ENCODE measurements at places on chromosomes 11 and 22.

DNA sequence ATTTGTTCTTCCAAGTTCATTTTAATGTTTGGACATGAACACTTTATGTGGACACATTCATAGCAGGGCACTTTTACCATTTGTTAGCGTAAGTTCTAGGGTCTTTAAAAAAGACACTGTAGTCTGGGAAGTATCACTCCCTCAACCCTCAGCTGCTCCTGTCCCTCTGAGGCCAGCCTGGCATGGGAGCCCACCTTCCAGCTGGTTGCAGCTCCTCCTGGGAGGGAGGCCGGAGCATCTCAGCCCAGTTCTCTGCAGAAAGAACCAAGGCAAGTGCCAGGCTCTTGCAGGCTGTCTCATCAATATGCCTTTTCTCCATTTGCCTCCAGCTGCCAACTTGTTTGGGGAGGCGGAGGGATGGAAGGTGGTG is 150.6 kb downstream of the OPCML start:
- DNase-seq: no peak

DNA sequence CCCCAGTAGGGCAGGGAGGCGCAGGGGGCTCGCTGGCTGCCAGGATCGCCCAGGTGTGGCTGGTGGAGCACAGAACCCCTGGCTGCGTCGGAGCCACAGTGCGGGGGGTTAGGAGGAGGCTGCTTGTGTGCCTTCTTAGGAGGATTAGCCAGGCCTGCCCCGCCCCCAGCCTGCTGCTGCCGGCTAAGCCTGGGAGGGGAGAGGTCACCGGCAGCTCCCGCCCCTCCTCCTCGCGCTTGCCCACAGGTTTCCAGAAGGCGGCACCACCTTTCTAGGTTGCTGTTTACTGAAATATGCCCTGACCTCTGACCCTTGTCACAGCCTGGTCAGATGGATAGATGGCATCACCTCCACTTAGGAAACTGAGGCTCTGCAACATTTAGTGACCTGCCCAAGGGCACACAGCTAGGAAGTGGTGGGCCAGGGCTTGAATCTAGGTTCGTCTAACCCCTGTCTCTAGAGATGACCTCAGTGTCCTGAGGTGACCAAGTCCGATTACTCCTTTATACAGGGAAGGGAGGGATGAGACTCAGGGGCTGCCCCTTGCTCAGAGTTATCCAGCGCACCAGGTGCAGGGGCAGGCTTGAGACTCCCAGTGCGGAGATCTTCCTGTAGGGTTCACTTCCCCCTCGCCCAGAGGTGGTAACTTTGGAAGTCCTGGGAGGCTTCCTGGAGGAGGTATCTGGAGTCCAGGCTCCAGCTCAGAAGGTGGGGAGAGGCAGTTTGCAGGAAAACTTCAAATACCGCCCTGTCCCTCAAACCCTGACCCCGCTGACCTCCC is 44.0 kb downstream of the MYO7A start:
- no peak for DNase-seq

- no peak for DNase-seq
Measured at GRCh38 chr22:32903507-32903906, 102.0 kb downstream of the TIMP3 start.

DNA sequence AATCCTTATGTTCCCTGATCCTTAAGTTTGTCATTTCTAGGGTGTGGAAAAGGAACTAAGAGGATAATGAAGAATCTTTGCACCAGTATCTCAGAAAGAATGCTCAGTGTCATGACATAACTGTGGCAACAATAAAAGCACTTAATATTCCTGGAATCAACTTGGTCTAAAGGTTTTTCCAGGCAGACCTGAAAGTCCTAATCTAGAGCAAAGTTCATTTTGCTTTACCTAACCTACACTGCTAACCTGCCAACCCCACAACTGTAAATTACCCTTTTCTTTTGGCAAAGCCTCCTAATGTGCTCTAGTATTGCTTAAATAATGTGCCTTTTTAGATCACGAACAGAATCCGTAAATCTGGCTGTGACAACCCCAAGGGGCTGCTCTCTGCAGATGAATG is 82.5 kb downstream of the AMBRA1 start:
- DNase-seq: no peak

- DNase-seq: no peak
Measured at GRCh38 chr22:24947881-24948280, 1.4 kb upstream of the LHFPL7 start.

- DNase-seq: no peak
Measured at GRCh38 chr11:29320196-29320595, 696.6 kb downstream of the KCNA4 start.

DNA sequence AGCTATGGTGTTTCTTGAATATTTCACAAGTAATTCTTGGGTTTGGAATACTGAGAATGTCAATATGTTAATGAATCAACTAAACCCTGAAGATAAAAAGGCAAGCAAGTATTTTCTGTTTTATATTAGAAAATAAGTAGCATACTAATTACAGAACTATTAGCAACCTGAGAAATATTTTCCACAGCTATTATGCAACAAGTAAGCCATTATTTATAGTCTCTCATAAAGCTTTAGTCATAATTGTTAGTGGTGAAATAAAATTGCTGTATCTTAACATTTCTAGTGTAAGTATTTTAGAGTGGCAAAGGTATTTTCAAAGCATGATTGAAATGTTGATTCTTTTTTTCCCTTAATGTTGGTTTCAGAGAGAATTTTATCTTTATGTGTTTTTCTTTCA is 53.3 kb downstream of the FAR1 start:
- DNase-seq: no peak

DNA sequence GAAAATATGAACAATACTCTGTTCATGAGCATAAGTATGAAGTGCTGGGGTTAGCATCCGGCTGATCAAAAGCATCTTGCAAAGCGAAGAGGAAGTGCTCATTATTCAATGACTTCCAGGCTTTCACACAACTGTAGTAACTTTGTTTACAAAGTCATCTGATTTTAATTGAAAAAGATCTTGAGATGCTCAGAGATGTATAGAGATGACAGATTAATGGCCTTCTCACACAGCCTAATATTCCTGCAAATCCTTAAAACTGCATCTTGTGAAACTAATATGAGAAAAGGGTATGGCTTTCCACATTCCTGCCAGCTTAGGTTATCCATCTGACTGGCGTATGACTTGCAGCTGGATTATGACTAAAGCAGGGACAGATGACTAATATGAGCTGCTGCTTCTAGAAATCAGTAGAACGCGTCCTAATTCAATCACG is 125.4 kb downstream of the CASP12 start:
- no peak for DNase-seq

- no peak for DNase-seq
Measured at GRCh38 chr11:130394615-130395014, 33.8 kb downstream of the ADAMTS8 start.

- DNase-seq: no peak
Measured at GRCh38 chr11:133753150-133753549, 92.2 kb downstream of the SPATA19 start.

DNA sequence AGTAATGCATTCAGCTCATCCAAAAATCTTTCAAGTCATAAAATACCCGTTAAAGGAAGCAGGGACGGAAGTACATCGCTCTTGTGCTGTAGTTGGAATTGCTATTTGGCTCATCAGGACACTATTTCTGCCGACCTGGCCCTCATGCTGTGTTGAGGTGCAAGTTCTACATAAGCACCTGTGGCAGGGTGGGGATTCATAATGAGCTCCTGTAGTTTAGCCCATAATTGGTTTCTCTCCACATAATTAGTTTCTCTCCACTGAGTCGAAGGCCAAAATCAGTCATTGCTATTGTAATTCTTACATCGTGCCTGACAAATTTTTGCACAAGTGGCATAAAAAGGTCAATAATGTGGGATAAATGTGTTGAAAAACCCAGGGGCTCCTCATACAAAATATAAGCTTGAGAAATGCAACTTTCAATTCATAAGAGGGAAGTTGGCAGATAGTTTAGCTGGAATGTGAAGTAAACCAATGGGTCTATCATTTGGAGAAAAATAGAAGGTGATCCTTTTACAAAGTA is 14.9 kb upstream of the ISX start:
- no peak for DNase-seq

GRCh38 chr11:33618956-33619355 is 81.7 kb downstream of the C11orf91 start:
- no peak for DNase-seq

GRCh38 chr11:33271059-33271458 is 13.9 kb downstream of the HIPK3 start:
- no peak for DNase-seq

GRCh38 chr11:133904818-133905515 is 51.8 kb downstream of the IGSF9B start:
- no peak for DNase-seq

DNA sequence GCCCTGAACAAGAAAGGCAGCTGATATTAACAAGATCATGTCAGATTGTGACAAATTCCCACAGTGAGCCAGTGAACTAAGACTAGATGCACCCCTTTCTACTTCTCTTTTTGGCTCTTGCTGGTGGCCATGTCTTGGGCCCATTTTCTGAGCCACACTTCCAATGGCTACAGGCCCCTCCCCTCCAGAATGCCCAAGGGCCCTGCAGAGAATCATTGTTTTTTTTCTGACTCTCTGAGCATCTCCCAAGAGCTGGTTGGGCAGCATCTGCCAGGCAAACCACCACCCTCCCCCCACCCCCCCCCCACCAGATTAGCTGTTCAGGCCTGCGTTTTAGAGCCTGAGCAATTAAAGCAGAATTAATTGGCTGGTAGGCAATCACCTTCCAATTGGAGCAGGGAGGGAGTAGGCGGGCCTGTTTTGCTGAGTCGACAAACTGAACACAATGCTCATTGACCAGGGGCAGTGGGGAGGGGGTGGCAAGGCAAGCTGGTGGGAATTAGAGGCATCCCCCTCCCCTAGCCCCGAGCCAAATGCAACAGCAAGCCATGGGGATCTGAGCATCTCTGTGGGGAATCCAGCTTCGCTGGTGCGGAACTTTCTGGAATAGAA is 541.4 kb downstream of the MN1 start:
- DNase-seq: no peak

DNA sequence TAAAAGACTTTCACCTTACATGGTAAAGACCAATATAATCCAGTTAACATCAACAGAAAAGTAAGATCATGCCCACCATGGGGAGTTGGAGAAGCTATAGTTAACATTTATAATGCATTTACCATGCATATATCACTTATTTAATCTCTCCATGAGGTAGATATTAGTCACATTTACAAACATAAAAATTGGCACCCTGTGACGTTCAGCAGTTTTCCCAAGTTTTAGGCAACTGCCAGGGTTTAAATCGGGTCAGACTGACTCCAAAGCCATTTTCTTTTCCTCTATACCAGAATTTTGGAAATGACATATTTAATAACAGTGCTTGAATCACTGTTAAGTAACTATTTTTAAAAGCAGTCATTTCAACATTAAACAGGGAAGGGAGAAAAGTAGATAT is 266.3 kb downstream of the DDX10 start:
- DNase-seq: no peak

GRCh38 chr22:46104881-46105493 is 45.3 kb upstream of the PPARA start:
- DNase-seq: no peak

- no peak for DNase-seq
Measured at GRCh38 chr22:39496131-39496838, 5.8 kb upstream of the MIEF1 start.

DNA sequence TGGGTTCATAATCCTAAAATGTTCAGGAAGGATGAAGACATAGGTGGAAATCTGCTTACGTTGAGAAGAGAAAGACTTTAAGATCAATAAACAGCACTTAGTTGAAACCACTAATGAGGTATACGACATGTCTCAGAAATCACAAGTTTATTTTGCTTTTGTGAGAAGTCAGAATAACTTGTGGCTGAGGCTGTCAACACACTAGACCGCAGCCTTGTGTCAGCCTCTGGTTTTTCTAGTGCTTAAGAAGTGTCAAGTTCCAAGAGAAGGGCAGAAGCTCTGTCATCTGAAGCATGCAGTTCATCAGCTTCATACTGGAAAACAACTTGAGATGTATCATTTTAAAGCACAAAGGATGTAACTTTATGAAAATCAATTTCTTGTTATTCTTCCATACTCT is 420.9 kb downstream of the METTL15 start:
- no peak for DNase-seq

GRCh38 chr11:117068303-117068860 is 29.8 kb downstream of the SIK3 start:
- no peak for DNase-seq

GRCh38 chr11:134819041-134819440 is 407.0 kb upstream of the B3GAT1 start:
- DNase-seq: no peak

DNA sequence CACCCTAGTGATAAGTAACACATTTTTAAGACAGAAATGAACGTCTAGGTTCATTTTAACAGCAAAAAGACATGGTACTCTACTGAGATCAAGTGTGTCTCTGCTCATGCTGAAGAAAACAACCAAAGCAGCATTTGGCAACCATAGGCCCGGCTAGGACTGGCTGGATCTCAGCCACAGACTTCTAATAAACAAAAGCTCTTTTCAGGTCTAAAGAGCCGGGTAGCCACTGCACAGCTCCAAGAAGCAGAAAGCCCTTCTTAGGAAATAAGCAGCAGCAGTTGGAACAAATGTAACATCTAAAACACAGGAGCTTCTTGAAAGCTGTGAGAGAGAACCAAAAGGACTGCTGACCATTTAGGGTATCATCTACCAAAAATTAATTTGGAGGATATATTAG is 37.6 kb downstream of the PITPNB start:
- DNase-seq: no peak

DNA sequence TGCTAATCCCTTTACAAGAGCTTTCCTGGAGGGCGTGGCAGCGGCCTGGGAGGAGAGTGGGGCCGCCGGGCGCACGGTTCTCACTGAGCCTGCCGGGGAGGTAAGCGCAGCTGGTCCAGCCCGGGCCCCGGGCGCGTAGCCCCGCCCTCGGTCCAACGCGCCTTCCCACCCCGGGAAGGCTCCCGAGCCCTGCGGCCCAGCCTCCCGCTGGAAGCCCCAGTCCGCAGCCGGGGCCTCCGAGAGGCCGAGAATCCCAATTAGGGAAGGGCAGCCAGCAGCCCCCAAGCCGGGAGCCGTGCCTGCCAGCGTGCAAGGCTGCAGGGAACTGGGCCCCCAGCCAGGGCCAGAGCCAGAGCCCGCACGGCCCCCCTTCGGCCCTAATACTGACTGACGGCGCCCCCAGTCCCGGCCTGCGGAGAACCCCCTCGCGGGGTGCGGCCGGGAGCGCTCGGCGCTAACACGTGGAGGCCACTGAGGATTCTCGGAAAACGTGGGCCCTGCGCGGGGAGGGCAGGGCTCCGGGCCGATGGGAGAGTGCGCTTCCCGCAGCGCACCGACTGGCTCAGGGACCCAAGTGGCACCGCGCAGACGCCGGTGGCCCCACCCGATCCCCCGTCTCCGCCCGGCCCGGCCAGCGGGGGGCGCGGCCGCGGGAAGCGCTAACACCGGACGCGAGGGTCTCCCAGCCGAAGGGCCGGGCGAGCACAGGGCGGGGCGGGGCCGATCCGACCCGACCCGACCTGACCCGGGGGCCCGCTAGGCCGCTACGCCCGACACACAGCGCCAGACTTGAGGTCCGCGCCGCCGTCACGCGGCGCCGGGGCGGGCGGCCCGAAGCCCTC is 5.7 kb downstream of the ZFTA start:
- DNase-seq: no peak

- no peak for DNase-seq
Measured at GRCh38 chr11:134126217-134126822, 57.4 kb downstream of the JAM3 start.

All from GM12864 (cell line).